Stimulated activated CD4-positive, alpha-beta T cell treated with anti-CD3 and anti-CD28 coated beads, Interleukin-15, amount 100 ng/mL, for 48 hours (primary cell): ENCODE measurements at places on chromosomes 2 and 18.

DNA sequence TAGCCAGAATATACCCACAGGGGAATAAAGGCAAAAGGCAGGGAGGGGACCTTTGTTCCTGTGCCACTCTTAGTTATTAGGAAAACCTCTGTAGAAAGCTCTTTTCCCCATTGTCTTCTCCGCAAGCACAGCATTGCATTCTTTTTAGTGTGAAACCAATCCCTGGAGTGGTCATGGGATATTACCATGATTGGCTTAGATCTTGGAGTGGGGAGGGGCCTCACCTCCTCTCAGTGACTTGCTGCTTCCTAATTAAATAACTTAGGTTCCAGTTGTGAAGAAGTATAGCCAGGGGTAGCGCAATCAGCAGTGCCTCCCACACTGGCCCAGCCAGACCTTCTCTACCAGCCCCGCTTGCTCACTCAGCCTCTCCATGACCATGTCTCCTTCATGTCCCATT lies 49.9 kb upstream of the AFF3 start:
- DNase-seq = no peak

DNA sequence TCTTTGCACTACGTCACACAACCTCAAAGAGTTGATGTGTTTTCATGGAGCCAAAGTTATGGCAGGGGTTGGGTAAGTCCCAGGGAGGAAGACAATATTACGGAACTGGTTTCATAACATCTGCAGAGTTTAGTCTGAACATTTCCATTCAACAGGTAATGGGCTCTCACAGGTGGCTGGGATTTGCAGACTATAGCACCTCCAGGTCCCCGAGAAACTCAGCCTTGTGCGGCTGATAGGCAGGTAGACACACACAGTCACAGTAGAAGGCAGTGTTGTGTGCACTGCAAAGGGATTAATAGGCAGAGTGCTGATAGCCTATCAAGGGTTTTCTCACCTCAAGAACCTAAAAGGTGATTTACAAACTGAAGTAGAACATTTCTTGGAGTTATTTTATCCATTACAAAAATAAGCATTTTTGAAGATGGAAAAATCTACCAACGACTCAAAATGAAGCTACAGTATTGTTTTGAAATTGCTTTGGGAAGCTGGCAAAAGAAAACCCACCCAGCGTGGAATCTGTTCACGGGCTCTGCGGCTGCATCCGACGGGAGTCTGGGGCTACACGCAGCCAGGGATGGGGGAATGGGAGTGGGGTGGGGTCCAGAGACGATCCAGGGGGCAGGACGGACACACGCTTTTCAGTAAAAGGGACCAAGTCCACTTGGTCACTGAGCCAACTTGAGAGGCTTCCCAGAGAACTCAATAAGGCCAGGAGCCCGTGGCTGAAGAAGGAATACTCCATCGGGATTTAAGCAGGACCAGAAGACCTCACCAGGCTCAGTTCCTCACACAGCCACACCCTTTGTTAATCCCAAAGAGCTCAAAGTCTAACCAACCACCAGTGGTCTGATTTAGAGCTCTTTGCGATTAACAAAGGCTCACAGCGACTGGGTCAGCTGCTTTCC lies 82.9 kb downstream of the CHRNA1 start:
- no peak for DNase-seq

DNA sequence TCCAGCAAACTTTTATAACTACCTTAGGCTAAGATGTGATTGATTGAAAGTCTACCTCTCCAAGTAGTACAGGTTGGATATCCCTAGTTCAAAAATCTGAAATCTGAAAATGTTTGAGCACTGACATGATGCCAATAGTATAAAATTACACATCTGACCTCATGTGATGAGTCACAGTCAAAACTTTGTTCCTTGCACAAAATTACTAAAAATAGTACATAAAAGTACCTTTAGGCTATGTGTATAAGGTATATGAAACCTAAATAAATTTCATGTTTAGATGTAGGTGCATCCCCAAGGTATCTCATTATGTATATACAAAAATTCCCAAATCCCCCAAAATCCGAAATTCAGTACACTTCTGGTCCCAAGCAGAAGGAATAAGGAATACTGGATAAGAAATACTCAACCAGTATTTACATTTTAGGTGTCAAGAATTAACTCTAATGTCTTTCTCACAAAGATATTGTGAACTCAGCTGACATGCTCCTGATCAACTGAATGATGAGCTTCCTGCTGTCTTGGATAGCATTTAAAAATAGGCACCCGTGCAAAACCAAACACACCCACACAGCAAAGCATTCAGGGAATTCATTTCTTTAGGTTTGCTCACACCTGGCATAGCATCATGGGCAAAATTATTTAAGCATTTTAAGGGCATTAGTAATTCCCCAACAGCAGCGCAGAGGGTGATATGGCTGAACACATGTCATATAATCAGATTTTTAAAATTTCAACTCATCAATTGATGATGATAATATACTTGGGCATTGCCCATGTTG lies 497.4 kb upstream of the MEIS1 start:
- no peak for DNase-seq

DNA sequence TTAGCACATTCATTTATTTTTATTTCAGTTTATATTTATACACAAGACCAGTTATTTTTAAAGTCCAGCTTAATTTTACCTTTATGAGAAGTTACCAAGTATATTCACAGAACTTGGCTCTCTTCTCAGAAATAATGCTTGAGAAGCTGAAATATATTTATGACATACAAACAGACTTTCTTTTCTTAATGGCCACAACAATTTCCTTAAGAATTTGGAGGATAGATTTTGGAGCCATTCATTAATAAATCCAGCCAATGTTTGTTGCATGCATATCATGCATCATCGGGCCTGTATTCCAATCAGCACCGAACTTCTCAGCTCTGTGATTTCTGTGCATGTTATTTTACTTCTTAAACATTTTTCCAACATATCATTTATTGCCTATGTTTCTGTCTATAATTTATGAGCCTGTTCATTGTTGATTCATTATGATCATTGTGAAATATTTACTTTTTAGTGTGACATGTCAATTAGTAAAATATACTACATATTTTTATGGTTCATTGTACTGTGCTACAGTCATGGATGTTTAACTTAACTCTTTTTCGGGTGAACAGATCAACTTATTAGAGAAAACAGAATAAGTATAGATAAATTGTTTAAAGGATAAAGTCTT lies 3.5 kb downstream of the GULP1 start:
- no peak for DNase-seq
